ENCODE measurements at places on chromosomes 2 and 18. TPM values are rescaled to one million over a fixed set of nuclear protein-coding genes. Genes with fewer than 3 reads are reported as not detected.

Gene CERKL
- total RNA-seq = not detected

Gene NDUFB3
- 81.8 TPM for total RNA-seq

Gene RAB10
- total RNA-seq = 150 TPM

Gene NT5C1B
- total RNA-seq = not detected

Gene CRYBA2
- not detected for total RNA-seq

Gene LONRF2
- total RNA-seq = under 0.01 TPM

Gene QPCT
- total RNA-seq = 15.2 TPM

Gene MPP4
- total RNA-seq = 15.8 TPM

Data from thoracic aorta endothelial cell (primary cell).